ENCODE measurements at places on chromosomes 6 and 20.
A peak's percentile ranks its signal among the peaks of the same experiment; 100 is the strongest.

GRCh38 chr6:124872361-124873065, 89.7 kb upstream of the RNF217 start:
- no peak for DNase-seq

- DNase-seq: peak; percentile 22
Observed at GRCh38 chr6:147222160-147222838, 18.1 kb downstream of the STXBP5 start.

DNA sequence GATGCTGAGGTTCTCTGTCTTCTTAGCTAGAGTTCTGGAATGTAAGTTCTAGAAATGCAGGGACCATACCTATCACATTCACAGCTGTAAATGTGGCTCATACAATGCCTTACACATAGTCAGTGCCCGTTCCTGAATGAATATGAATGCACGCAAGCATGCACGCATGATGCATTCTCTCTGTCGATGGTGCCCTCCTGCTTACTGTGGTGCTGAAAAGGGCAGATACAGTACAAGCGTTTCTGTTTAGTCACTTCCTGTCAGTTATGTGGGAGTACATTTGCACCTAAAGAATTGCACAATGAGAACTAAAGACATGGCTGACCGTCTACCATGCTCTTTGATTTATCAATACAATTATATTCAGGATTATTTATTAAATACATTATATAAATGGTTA, 152.2 kb upstream of the SOX4 start:
- no peak for DNase-seq

DNA sequence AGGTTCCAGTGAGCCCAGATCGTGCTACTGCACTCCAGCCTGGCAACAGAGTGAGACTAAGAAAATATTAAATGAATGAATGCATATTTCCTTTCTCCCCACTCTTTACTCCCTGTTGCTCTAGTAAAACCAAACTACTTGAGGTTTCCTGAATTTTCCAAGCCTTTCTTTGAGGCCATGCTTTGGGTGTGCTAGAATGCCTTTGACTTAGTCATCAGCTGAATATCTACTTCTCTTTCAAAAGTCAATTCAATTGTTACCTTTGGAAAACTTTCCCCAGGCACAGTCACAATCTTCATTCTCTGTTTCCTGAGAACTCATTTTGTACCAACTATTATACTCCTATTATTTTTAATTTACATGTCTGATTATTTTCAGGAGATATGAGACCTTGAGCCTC, 27.5 kb upstream of the CEP85L start:
- peak; percentile 34 for DNase-seq

DNA sequence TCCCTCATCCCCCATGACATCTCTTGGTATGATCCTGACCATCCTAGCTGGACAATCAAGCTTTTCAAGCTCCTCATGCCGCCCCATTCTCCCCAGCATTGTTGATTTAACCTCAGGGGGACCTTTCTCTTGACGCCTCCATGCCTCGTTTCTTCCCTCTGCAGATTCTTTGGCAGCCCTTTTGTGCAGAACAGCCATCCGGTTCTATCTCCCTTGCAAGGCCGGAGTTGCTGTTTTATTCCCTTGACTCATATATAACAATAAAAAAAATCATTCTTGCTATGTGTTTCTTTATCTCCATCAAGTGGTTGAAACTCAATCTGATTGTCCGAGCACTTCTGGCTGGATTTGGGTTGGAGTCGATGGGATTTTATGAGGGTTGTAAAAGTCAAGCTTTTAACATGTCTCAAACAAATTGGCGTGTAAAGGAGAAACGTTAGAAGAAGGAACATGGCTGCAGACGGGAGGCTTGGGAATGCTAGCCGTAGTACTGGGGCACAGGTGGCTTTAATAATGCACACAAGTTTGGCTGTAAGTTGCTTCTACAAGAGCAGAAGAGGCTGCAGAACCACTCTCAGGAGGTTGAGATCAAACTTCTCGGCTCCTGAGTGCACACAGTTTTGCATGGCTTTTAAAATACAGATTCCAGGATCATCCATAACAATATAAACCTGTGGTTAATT, 3.9 kb upstream of the SULF2 start:
- no peak for DNase-seq

DNA sequence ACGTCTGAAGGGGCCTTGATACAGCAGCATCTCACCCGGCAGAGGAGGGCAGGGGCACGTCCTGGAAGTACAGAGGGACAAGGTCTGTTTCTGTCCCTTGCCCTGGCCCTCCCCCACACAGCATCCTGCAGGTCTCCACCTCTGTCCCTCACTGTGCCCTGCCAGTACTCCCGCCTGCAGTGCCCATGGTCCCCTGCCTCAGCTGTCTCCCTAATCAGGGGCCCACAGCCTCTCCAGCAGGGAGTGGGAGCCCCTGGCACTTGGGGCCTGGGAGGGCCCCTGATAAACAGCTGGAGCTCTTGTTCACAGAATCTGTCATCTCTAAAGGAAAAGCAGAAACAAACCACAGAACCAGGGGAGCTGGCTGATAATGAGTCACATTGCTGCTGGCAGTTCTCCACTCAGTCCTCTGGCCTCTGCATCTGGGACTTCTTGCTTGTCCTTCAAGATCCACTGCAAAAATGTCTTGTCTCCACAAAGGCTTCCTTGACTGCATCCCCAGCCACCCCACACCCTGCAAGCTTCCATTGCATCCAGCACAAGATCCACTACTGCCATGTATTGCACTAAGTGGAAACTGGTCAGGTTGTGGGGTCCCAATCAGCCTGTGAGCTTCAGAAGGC, 33.2 kb upstream of the TAF8 start:
- peak; percentile 70 for DNase-seq

GRCh38 chr6:110661414-110661813, 153.9 kb downstream of the CDK19 start:
- no peak for DNase-seq

- DNase-seq: peak; percentile 88
Observed at GRCh38 chr6:134822920-134823709, 126.8 kb downstream of the ALDH8A1 start.

- no peak for DNase-seq
Observed at GRCh38 chr6:105458084-105458483, 55.2 kb upstream of the PREP start.

- DNase-seq: no peak
Observed at GRCh38 chr20:1477896-1478490, 11.3 kb upstream of the NSFL1C start.

DNA sequence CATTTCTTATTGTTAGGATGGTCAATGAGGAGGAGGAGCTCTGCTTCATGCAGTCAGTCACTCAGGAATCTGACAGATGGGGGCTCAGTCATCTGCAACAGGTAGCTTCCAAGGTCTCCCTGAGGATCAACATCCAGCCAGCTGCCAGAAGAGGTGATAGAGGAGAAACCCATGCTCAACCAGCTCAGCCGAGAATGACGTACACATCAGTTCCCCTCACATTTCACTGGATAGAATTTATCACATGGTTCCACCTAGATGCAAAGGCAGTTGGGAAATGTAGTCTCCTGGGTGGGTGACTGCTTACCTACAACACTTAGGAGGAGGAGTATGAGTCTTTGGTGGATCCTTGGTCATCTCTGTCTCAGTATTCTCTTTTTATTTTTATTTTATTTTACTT, 144.5 kb downstream of the CEBPB start:
- no peak for DNase-seq

DNA sequence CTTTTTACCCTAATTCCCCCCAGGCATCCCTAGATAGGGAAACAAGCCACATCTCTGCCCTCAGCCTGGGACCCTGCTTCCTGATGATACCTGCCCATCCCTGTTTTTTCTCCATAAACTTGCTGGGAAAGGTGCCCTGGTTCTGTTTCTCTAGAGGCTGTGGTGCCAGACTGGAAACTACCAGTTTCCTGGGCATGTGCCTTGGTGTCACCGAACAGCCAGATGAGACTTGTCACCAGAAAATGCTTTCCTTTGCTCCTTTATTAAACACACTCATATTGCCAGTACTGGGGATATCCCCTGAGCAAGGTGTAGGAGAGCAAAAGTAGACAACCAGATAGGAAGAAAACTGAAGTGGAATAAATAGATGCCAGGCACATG, 16.8 kb downstream of the SRSF3 start:
- DNase-seq: no peak

DNA sequence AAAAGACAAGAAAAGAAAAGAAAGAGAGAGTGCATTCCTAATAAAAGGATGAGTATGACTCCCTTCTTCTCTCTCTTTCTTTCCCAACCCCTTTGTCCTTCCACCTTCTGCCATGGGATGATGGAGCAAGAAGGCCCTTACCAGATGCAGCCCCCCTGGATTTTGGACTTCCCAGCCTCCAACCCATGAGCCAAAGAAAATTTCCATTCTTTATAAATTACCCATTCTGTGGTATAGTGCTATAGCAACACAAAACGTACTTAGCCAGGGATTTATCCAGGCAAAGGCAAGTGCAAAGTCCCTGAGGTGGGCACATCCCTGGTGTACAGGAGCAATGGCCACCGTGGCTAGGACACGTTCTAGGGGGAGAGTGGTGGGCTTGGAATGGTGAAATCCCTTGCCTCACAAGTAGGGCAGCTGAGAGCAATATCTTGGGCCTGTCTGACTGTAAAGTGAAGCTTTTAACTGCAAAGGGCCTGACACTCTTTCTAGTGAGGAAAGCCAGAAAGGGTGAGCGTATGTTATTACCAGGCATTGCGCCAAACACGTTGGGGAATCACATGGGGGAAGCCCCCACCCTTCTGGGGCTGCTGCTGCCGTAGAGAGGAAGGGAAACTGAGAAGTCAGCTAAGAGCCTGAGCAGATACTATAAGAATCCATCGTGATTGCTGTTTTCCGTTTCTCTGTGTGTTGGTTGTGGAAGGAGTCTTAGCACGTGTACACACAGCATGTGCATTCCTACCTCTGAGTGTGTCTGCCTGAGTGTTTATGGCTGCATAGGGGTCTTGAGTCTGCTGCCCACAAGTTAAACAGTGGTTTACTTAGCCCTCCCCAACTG, 50.7 kb upstream of the SIRPA start:
- DNase-seq: no peak

GRCh38 chr20:62117658-62118057, 4.6 kb upstream of the LSM14B start:
- no peak for DNase-seq

DNA sequence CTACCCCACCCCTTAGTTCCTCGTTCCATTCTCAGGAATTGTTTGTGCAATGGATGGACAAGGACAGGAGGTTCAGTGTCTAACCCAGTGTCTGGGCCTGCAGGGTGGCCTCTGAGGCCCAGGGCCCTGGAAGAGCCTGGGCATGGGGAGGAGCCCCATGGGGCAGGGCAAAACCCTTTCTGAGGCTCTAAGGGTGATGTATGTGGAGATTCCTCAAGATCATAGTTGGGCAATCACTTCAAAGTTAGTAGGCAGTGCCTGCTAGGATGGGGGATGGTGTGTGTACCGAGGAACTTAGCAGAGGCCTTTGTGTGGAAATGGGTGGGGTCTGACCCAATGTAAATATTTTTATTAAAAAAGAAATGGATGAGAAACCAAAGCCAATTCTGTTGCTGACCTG, 6.7 kb upstream of the C2 start:
- no peak for DNase-seq

DNA sequence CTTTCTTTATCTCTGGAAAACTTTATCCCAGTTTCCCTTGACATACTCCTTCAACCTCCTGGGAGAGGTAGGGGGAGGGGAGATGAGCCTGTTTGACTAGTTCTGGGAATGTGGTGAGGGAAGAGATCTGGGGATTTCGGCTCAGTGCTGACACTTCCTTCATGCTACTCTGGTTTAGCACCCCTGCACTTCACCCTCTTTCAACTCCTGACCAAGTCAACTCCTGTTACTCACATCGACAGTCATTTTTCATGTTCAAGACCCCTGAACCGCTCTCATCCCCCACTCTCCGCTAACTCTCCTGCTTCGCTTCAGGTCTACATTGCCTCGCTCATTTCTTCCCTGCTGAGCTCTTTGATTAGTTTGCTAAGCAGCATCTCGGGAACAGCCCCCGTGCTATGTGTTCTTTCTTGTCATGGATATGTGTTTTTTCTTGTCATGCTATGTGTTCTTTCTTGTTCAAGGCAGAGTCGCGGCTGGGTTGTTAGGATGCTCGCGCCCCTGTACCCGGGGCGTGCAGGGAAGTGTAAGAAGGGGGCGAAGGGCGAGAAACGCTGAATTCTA, 16.6 kb upstream of the TRIM27 start:
- no peak for DNase-seq

DNA sequence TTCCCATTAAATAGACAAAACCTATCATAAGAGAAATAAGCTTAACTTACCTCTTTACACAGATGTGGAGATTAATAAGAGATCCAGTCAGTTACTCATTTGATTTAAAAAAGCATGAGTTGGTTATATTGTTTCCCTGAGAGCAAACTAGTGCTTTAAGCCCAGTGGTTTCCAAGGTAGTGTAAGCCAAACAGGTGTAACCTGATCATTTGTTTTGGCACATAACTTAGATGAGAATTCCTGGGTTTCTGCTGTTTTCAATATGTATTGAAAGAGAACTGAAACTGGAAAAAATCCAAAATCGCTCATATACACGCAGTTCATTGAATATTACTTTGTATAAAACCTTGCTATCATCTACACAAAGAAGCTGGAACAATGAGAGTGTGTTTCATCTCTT, 30.5 kb upstream of the SMIM8 start:
- peak; percentile 22 for DNase-seq

DNA sequence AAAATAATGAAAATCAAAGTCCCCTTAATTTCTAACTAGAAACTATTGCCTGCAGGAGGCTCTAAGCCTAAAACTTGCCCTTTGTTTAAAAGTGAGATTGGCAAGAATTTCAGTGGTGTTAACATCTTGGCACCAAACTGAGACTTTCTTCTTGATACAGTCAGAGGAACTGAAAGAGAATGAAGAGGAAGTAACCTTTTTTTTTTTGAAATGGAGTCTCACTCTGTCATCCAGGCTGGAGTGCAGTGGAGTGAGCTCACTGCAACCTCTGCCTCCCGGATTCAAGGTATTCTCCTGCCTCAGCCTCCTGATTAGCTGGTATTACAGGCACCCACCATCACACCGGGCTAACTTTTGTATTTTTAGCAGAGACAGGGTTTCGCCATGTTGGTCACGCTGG, 3.6 kb downstream of the DOP1A start:
- no peak for DNase-seq

- DNase-seq: no peak
Observed at GRCh38 chr6:12654514-12654913, 62.1 kb upstream of the PHACTR1 start.

DNA sequence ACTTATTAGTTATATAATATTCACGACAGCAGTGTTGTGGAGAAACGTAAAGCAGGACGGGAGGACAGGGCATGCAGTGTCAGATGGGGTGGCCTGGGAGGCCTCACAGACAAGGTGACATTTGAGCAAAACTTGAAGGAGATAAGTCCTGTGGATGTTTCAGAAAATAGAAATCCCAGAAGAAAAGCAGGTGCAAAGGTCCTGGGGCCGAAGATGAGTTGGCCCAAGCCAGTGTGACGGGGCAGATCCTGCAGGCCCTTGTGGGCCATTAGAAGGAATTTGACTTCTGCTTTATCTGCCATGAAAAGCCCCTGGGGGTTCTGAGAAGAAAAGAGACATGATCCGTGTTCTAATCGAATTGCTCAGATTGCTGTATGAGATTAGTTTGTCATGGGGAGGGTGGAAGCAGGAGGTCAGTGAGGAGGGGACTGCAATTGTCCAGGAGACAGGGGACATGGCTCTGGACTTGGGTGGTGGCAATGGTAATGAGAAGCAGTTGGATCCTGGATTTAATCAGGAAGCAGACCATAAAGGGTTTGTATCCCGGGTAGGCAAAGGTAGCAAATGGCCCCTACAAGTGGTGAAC, 437.4 kb upstream of the SULF2 start:
- no peak for DNase-seq

- no peak for DNase-seq
Observed at GRCh38 chr6:169963581-169964297, 212.3 kb downstream of the ERMARD start.

- peak; percentile 62 for DNase-seq
Observed at GRCh38 chr6:118580585-118581419, 32.7 kb downstream of the PLN start.

GRCh38 chr20:25565578-25566157, 19.7 kb downstream of the NINL start:
- DNase-seq: no peak

Measured in astrocyte of the cerebellum (primary cell).